Lower lobe of right lung (tissue), 2 donors: ENCODE measurements at places on chromosomes 12 and 14. TPM values are rescaled to one million over a fixed set of nuclear protein-coding genes. Genes with fewer than 3 reads are reported as not detected.

- DNase-seq = no peak
Measured at GRCh38 chr14:96221109-96221650, 16.5 kb downstream of the BDKRB2 start.

DNA sequence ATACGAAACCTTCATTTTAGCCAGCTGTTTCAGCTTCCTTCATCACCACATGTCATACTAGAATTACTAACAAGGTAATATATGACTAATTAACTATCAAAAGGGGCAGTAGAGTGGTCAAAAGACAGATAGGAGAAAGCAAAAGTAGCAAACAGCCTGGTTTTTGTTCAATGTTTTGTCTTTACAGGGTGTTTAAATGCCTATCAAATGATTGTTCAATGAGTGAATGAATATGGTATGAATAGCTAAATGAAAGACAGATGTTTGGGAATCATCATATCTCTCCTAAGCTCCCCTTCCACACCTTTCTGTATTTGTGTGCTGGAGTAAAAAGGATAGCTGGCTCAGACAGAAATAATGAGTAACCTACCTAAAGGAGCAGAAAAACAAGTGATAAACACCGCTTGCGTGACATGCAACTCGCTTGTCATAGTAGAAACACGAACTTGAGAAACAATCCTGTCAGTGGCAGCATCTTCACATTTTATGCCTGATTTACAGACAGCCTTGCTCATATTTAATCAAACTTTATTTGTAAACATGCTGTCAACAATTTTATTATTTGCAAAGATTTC, 34.2 kb downstream of the ABCC9 start:
- DNase-seq = no peak

- no peak for DNase-seq
Measured at GRCh38 chr14:76510181-76510580, 134.2 kb downstream of the ESRRB start.

DNA sequence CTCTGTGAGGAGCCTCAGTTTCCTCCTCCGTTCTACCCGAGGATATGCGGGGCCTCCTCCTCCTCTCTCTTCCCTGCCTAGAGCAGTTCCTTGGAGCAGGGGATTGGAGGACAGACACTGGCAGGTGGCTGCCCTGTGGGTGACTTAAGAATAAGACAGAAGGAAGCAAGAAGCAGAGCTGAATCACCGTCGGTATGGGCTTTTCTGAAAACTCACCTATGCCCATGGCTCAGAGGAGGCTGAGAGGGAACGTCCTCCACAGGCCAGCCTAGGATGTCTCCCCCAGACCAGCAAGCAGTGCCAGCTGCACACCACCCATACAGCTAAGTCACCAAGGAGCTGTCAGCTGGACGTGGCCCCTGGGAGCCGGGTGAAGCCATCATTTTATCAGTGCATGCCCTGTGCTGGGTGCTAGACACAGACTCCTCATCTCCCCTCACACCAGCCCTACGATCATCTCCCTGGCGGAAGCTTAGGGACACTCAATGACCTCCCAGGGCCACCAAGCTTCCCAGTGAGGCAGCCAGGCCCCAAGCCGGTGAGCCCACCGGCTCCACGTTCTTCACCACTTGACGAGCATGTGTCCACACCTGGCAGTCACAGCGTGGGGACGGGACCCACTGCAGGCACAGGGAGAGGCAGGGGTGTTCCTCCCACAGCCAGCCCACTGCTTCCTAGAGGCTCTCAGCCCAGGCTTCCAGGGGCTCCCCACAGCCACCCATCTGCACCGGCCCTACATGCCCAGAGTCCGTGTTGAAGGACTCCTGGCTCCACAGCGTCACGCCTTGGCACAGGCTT, 21.4 kb downstream of the ITPK1 start:
- DNase-seq = no peak

DNA sequence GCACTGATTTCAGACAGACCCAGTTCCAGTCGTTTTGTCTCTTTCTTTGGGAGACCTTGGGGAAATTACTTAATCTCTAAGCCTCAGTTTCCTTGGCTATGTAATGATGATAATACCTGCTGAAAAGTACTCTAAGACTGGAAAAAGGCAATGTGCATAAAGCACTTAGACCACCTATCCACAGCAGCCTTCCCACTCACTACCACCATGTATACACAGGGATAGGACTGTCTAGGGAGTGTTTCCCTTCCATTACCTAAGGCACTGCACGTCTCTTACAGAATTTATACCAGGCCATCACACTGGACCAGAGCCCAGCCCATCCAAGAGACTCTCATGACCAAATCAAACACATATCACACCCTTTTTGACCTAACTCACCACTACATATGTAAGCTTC, 6.3 kb downstream of the RPS29 start:
- DNase-seq = no peak

DNA sequence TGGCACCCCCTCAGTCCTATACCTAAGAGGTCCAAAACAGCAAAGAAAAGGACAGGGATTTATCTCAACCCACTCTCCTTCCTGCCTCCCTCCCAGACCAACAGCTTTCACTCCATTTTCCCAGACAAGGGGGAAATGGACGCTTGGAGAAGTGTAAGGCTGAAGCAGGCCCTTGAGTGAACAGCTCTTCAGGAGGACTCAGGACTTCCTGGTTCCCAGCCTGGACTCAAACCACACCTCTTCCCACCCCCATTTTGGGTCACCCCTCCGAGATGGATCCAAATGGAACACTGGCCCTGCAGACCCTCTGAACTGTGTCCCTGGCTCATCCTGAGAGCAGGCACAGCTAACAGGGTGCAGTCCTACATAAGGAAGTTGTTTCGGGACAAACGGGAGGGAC, 2.7 kb downstream of the KMT2D start:
- DNase-seq = no peak

GRCh38 chr12:5114436-5114835, 70.8 kb downstream of the KCNA5 start:
- DNase-seq = no peak

The CRIP1 gene
- 237 TPM for total RNA-seq

The CDC42BPB gene
- 114 TPM for total RNA-seq

The COL2A1 gene
- not detected for total RNA-seq

The SERPINA3 gene
- 74.6 TPM for total RNA-seq

The ANKLE2 gene
- 49.6 TPM for total RNA-seq

The RNASE7 gene
- not detected for total RNA-seq

The DGLUCY gene
- 102 TPM for total RNA-seq
